Caco-2 (cell line): ENCODE measurements at places on chromosomes 2 and 18.

- no peak for DNase-seq
These were observed 21.8 kb downstream of the SNED1 start for GRCh38 chr2:241020201-241020600.

- DNase-seq = no peak
These were observed 318.9 kb upstream of the SYT4 start for GRCh38 chr18:43596105-43596712.

- DNase-seq = no peak
These were observed 164.1 kb downstream of the TMEM247 start for GRCh38 chr2:46643493-46643892.

DNA sequence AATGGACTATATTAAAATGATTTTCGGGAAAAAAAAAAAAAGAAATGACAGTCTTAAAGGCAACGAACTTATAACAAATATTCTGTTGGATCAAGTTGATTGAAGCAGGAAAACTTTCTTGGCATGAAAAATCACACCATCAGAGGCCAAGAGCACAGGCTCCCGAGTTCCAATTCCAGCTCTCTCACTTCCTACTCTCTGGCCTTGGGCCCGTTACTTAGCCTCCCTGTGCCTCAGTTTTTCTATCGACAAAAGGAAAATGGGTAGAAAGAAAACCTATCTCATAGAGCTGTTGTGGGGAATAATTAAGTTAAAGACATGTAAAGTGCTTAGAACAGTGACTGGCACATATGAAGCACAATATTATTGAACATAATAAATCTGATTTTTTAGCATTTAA, 74.2 kb downstream of the HNRNPLL start:
- no peak for DNase-seq

GRCh38 chr2:235937936-235938335, 230.2 kb downstream of the GBX2 start:
- no peak for DNase-seq

DNA sequence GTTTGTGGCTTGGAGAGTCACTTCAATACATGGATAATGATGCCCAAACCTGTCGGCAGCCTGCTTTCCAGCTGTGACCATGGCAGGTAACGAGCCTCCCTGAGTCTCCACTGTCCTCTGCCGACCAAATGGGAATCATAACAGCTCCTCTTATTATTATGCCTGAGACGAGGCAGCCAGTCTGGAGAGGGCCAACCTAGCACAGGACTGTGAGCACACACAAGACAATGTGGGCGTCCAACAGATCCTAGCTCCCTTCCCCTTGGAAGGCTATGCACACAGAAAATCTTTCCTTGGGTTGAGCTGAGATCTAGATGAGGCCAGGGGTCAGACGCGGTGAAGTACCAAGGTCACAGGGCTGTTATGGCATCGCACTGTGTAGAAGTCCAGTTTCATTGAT, 890 bp upstream of the SLC4A3 start:
- DNase-seq = no peak

DNA sequence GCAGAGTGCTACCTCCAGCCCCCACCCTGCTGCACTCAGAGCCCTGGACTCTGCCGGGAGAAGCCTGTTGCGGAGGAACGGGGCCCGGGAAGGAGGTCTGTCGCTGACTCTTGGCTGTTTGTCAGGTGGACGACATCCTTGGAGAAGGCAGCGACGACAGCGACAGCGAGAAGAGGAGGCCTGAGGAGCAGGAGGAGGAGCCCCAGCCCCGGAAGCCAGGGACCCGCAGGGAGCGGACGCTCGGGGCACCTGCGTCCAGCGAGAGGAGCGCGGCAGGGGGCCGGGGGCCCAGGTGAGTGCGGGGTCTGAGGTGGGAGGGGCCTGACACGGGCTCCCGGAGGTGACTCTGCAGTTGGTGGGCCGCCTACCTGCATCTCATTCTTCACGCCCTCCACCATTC, 56.6 kb downstream of the CTDP1 start:
- DNase-seq = no peak

GRCh38 chr18:31828613-31829012, 67.9 kb upstream of the SLC25A52 start:
- no peak for DNase-seq

DNA sequence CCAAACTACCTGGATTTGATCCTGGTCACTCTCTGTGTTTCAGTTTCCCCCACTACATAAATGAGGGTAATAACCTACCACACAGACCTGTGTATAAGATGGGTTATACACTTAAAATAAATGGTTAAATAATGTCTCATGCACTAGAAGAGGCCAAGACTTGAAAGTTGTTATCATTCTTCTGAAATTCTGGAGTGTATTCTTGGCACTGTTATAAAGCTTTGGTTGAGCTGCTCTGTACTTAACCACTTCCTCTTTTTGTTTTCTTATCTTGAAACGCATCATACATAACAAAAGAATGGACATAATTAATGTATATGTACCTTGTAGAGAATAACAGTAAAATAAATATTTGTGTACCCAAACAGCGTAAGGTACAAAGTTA, 281.0 kb downstream of the AFF3 start:
- DNase-seq = no peak

DNA sequence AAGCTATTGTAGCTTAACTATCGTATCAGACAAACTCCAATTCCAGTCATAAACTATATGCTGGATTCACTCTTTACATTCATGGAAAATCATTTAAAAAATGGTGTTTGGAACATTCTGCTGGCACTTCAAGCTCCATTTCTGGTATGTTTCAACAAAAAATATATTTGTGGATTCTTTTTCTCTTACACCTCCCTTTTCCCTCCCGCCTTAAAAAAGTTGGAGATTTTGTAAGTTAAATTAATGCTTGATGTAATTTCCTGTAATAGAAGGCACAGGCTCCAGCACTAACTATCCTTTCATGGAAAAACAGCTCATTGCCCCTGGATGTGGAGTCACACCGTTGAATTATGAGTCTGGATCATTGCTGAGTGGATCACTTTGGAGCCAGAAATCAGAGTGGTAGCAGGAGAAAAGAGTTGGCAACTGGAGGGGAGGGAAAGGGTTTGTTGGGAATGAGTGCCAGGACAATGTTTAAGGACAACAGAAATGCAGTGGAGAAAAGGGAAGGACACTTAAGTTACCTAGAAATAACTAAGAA, 102.8 kb downstream of the ICOS start:
- DNase-seq = no peak

DNA sequence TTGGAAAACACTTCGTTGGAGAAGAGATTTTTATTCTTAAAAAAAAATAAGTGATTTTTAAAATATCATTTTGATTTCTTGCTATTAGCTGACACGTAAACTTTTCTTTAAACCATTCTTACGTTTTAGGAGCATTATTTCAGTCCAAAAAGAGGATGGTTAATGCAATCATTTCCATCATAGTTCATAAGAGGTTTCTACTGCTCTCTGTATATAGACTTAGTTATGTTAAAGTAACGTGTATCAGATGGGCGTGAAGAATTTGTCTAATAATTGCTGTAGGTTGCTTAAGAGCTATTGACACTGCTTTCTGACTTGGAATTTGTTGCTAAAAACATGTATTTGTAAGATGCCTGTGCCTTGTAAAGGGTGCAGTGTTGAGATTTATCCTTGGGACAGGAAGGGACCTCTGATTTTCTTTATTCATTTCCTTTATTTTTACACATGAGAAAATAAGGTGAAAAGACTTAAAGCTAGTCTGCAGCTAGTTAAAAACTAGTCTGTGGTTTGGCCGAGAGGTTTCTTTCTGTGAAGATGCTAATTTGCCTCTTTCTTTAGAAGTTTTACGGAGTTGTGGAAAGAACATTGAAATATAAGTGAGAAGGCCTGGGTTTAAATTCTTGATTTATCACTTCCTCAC, 2.9 kb downstream of the ANKRD12 start:
- no peak for DNase-seq

- DNase-seq = no peak
These were observed 51.4 kb upstream of the SPRED2 start for GRCh38 chr2:65483763-65484162.

GRCh38 chr18:37403100-37403781, 162.4 kb downstream of the CELF4 start:
- DNase-seq = no peak

GRCh38 chr2:17752246-17752645, 1.4 kb downstream of the SMC6 start:
- DNase-seq = no peak

DNA sequence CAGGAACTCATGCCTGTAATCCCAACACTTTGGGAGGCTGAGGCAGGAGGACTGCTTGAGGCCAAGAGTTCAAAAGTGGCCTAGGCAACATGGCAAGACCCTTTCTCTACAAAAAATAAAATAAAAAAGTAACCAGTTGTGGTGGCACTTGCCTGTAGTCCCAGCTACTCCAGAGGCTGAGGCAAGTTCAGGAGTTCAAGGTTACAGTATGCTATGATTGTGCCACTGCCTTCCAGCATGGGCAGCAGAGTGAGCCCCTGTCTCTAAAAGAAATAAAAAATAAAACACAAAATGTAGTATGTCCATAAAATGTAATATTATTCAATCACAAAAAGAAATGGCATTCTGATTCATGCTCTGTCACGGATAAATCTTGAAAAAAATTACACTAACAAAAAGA, 11.9 kb downstream of the INO80C start:
- no peak for DNase-seq

DNA sequence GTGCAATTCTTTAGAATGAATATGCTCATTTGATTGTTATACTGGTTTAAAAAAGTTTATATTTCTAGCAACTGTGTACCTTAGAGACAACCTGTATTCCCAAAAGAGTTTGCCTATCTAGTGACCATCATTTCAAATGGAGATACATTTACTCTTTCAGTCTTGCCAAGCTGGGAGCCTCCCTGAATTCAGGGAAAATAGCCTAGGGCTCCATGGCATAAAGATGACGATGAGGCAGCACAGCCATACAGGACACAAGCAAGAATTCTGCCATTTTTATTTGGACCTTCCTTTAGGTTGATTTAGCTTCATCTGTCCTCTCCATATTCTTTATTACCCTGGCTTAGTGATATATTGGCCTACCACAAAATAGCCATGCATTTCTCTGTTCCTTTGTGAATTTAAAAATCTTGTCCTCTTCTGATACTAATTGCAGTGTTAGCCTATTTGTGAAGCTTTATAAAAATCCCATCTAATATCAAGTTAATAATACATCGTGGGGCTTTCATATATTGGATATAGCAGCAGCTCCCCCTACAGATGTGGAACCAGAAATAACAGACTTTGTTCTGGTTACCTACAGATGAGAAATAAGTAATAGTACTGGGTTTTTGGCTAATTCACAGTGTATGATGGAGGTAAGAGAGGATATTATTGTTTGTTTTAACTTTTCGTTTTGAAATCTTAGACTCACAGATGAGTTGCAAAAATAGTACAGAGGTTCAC, 1661.9 kb upstream of the PIK3C3 start:
- DNase-seq = no peak

DNA sequence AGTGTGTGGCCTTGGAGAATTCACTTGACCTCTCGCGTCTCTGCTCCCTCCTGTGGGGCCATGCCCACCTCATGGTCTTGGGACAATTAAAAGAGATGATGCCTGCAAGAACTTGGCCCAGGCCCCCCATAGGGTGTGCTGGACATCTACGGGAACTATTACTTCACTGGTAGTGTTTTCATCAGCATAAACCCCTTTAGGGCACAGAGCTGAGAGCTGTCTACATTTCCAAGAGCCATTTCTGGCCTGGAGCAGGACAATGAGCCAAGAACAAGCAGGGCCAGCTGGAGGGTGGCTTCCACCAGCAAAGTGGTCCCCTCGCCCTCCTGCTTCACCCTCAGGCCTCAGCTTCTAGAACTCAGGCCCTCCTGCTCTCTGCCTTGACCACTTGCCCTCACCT, 232.3 kb downstream of the ZBTB7C start:
- no peak for DNase-seq

GRCh38 chr2:28780496-28780895, 28.9 kb downstream of the PPP1CB start:
- DNase-seq = no peak

DNA sequence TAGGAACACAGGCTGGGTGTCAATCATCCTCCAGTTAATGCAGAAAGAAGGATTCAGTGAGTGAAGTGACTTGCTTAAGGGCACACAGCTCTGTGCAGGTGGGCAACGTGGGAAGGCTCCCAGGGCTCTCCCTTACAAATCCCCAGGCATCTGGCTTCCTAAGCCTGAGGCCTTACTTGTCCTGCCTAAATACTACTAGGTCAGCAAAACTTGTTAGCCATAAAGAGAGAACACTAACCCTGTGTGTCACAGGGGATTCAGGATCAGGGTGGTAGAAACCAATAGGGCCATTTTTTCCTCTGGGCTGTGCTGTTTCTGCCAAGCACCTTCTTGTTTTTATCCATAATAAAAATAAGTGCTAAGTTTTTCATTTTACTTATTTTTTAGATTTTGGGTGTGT, 55.0 kb downstream of the GATA6 start:
- no peak for DNase-seq

DNA sequence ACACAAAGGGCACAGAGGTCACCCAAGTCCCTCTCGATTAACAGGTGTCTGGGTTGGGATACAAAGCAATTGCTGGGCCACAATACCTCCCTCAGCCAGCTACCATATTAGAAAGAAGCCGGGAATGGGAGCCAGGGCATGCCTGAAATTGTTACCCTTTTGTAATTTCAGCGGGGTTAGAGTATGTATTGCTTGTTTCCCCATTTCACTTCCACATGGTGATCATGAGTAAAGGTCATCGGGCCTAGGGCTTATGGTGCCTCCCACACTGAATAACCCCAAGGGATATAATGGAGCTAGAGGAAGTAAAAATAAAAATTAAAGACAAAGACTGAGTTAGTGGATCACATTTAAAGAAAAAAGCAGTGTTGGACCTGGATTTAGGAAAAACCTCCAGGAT, 437.2 kb upstream of the KLHL29 start:
- DNase-seq = no peak

DNA sequence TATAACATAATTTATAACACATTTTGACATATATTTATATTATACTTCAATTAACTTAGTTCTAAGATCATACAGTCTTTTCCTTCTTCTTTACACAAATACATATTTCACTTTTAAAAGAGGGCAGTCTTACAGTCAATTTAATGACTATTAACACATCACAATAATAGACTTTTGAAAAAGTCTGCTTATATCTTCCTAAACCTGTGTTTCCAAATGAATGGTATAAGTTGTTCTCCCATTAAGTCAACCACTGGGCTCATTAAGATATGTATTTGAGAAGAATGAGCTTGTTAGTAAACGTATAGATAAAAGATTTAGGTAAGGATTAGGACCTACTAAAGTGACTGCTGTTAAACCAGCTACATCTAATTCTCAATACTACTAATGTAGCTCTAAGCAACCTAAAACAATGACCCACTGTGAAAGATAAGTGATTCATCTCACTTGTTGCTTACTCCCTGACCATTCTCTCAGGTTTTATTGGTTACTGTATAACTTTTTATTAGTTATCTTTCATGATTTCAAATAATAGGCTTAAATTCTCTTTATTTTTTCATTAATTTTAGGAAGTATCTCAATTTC, 27.0 kb downstream of the SLC40A1 start:
- no peak for DNase-seq

GRCh38 chr18:60870261-60871153, 462.7 kb upstream of the CDH20 start:
- DNase-seq = no peak

- DNase-seq = no peak
These were observed 746.3 kb downstream of the CPS1 start for GRCh38 chr2:211302676-211303075.
